H7 (cell line): ENCODE measurements at places on chromosomes 2 and 18.

DNA sequence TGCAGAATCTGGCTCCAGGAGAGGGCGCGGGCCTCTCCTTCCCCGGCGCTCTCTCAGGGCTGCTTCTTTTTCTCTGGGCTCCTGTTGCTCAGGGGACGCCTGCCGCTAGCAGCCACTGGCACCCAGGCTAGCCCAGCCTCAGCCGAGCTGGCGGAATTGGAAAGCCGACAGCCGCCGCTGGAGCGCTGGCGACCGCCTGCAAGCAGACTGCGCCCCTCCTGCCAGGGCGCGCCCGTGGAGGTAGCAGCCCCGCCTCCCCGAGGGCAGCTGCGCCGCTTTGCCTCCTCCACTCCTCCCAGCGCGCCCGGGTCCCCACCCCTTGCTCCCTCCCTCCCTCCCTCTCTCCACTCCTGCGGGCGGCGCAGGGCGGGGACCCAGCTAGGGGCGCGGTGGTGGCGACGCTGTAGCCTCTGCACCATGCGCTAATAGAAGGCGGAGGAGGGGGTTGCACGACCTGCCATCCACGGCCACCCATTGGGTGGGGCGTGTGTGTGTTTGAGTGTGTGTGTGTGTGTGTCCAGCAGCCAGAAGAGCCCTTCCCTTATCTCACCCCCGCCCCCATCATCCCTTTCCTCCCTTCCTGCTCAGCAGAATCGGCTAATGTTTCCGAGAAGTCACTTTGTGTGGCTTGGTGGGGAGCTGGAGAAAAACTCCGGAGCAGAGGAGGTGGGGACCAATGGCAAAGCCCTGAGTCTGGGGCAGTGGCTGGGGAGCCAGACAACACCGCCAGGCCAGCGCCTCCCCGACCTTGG, at the start of gene SCN9A:
TSS of gene SCN9A (minus strand) at position 209 of the 752 bp plus-strand sequence. CDS start 64,188 bp downstream, outside the sequence.
- peak; percentile 89 for DNase-seq

DNA sequence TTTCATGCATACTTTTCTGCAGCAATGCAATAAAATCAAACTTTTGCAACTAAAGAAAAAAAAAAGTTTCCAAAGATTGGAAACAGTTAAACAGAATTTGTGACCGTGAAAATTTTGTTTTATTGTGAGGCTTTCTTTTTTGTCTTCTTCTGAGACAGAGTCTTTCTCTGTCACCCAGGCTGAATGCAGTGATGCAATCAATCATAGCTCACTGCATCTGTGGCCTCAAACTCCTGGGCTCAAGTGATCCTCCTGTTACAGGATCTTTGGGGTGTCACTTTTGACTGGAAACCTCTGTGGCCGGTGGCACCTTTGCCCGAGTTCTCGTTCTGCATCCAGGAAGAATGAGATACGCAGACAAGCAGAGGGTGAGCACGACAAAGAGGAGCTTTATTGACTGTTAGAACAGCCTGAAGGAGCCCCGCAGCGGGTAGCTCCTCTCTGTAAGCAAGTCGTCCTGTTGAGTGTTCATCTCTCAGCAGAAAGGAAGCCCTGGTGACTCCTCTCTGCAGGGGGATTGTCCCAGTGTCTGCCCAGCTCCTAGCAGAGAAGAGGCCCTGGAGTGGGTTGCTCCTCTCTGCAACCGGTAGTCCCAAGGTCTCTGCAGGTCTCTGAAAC, 16.9 kb upstream of the ILKAP start:
- DNase-seq = no peak

DNA sequence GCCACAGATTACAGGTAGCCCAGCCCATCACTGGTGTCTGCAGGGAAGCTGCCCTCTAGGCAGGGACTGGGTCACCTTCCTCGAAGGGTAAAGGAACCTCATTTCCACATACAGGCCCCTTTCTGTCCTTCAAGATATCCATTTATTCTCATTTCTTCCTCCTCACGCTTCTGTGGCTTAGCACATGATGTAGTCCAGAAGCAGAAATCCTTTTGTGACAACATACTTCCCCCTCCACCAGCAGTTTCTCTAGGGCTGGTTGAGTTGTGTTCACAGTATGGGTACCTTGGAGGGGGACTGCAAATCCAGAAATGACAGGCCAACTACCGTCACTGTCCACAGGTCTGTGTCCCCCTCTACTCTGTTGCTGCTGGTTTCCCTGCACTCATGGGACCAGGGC, 364.9 kb downstream of the ANAPC1 start:
- no peak for DNase-seq

GRCh38 chr2:127226520-127227263, 6.6 kb upstream of the CYP27C1 start:
- DNase-seq = no peak

DNA sequence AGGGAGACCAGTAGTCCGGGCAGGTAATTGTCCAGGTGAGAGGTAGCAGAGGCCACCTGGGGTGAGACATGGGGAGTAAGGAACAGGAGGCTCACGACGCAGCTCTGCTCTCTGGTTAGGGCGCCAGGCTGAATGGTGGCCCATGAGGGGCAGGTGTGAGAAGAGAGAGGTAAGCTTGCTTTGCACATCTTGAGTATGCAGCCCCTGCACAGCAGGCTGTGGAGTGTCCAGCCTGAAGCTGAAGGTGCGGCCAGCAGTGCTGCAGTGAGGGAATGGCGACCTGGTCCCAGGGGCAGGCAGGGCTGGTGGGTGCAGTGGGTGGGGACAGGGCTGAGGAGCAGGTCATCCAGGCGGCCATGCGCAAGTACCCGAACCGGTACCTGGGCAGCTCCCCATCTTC, 15.7 kb downstream of the PRELID3A start:
- DNase-seq = no peak

DNA sequence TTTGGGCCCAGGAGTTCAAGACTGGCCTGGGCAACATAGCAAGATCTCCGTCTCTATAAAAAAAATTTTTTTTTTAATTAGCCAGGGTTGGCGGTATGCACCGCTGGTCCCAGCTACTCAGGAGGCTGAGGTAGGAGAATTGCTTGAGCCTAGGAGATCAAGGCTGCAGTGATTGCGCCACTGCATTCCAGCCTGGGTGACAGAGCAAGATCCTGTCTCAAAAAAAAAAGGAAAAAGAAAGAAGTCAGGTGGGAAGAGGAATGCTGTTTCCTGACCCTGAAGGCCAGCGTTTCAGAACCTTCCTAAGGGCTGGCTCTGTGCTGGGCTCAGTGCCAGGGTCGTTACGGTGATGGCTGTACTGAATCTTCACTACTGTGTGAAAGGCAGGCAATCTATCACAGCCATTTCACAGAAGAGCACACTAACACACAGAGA, 35.0 kb upstream of the AGAP1 start:
- DNase-seq = no peak

DNA sequence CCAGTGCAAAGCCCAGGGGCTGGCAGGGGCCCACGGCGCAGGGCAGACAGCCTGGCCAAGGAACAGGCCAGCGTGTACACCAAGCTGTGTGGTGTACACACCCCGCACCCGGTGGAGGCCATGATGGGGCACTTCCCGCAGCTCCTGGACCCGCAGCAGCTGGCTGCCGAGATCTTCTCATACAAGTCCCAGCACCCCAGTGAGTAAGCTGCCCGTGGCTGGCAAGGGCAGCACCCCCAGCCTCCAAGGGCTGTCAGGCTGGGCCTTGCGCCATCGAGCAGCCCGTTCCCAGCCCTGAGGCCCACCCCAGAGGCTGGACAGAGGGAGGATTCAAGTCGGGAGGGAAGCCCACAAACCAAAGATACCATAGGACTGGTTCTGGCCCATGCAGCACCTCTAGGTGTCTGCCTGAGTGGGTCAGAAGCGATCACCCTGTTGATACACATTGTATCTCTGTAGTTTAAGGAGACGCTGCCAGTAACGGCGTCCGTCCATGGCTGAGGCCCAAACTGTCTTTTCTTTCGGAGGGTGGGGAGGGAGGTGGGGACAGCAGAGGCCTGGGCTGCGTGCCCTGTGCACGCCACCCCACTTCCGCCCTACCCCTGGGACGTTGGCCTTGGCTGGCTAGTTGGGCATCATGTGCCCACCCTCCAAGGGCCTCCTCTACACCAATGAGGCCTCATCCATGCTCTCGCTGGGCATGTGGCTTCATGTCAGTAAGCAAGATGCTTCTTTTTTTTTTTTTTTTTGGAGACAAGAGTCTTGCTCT, 16.8 kb upstream of the MTERF4 start:
- peak; percentile 47 for DNase-seq

GRCh38 chr2:197161774-197162173, 148.8 kb downstream of the ANKRD44 start:
- DNase-seq = no peak

DNA sequence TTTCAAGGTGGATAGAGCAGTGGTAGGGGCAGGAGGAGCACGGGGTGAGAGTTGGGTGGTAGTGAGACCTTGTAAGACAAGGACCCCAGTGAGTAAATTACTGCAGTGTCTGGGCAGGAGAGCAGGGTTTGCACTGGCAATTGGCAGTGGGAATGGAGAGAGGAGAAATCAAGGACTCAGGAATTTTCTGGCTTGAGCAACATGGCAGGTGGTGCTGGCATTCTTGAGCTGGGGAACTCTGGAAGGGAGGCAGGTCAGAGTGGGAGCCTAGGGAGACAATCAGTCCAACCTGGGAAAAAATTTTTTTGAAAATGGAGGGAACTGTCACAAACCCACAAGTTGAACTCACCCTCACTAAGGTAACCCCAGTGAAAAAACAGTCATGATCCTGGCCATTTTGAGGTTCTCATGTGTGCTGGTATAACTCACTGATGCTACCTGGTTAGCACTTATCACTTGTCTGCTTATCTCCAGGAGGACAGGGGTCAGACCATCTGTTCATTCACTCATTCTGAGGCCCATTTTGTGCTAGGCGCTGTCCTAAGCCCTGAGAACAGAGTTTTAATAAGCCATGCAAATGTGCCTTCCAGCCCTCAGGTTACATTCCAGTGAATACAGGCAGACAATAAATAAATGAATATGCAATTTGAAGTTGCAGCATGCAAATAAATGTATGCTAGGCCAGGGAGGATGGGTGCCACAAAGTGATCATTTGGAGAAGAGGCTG, 92.2 kb upstream of the SEC11C start:
- no peak for DNase-seq

DNA sequence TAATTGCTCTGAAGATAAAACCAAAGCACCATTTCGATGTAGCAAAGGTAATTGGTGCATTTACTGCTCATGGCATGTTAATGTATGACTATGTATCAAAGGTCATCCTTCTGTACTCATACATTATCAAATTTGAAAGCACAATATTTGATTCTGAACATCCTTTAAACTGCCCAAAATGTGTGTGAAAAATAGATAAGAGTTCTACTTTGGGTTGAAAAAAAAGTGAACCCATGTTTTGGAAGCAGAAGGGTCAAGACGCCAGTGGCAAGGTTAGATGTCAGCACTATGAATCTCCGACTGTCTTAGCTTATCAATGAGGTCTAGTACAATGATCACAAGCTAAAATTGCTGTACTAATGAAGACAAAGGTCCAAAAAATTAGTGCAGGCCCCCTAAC, 83.1 kb downstream of the LNPK start:
- DNase-seq = no peak

DNA sequence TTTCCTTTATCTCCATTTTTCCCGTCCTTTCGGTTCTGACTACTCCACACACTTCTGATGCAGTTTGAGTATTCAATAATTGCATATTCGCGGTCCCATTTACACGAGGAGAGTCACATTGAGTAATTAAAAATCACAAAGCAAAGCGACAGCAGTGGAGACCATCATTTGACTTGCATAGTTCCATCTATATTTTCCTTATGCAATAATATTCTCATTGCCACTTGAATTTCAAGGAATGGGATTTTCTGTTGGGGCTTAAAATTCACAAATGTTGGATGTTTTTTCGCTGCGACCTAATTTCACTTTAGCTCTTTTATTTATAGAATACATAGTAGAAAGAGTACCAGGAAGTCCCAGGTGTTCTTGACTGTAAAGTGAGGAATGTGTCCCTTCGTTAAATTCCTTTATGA, 186.8 kb downstream of the ZEB2 start:
- DNase-seq = no peak

DNA sequence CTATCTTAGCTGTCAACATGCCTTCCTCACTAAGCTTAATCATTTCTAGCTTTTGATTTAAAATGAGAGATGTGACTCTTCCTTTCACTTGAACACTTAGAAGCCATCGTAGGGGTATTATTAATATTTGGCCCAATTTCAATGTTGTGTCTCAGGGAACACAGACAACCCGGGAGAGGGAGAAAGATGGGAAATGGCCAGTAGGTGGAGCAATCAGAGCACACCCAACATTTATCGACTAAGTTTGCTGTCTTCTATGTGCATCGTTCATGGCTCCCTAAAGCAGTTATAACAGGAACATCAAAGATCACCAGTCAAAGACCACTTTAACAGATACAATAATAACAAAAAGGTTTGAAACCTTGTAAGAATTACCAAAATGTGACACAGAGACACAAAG, 110.2 kb downstream of the OLA1 start:
- DNase-seq = peak; percentile 22

GRCh38 chr2:227366769-227367426, 12.2 kb downstream of the TM4SF20 start:
- no peak for DNase-seq

DNA sequence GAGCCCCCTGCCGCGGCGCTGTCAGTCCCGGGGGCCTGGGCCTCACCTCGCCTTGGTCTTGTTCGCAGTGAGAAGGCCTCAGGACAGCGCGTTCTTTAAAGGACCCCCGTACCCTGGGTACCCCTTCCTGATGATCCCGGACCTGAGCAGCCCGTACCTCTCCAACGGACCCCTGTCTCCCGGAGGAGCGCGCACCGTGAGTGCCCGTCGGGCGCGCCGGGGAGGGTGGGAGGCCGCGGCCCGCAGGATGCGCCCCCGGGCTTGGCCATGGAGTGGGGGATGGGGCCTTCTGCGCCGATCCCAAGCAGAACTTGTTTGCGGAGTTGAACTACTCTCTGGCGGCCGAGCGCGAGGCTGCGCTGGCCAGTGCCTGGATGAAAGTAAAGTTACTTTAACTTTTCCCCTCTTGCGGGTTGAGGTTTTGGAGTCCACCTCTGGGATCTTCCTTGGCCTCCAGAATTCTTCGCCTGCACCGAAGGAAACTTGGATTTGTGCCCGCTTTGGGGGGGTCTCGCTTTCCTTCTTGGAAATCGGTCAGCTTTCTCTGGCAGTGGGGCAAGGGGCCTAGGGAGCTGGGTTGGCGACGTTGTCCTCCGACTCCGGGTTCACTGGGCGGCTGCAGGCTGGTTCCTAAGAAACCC, 1.2 kb downstream of the TCF7L1 start:
- DNase-seq = peak; percentile 84

DNA sequence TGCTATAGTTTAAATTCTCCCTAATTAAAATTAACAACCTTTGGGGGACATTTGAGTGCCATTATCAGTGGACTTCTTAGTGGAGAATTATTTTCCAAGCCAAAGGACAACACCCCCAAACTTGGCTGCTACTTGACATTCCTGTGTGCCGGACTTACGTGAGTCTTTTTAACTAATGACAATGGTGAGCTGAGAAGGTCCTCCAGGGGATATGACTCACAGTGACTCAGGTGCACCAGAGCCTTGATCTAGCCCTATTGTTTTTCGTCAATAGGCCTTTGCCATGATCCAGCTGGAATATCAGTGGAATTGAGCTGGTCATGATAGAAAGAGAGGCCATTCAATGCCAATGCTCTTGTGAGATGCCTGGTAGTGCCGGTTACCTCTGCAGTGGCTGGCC, 118.1 kb upstream of the CXCR4 start:
- DNase-seq = no peak
